Activated T-cell treated with anti-CD3 and anti-CD28 coated beads for 4 hours (primary cell): ENCODE measurements at places on chromosomes 6 and 20.

DNA sequence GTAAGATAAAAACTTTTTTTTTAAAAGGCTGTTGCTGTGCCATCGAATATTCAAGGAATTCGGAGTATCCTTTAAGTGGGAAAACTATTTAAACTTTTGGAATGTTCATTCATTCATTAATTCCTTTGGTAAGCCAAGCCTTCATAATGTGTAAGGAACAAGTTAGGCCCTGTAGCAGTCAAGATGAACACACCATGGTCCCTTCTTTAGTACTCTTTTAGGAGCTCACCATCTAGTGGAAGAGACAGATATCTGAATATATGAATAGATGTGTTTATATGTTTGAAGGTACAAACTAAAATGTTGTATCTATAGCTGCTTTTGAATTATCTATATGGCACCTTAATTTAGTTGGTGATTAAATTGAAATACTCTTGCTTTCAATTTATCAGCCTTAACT, 5.8 kb downstream of the SPO11 start:
- DNase-seq: no peak

- no peak for DNase-seq
These were observed 23.7 kb downstream of the POM121L2 start for GRCh38 chr6:27288136-27289044.

DNA sequence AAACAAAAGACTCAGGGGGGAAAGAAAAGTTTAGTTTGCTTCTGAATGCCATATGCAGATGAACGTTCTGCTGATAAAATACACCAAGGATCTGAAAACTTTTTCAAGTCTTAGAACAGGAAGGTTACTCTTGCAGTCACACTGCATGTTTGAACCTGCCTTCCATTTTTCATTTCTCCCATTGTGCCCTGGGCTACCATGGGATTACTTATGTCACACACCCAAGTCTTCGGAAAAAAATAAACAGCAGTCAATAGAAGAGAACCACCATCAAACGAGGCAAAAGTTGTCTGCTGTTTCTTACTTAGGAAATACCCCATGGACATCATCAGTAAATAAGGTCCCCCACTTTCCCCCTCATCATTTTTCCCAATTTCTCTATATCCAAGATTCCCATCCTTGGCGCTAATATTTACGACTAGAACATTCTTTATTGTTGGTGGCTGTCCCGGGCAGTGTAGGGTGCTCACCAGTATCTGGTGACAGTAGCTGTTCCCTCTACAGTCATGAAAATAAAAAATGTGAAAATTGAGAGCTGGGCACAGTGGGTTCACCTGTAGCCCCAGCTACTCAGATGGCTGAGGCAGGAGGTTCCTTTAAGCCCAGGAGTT, 202.5 kb downstream of the BCAS1 start:
- DNase-seq: no peak

DNA sequence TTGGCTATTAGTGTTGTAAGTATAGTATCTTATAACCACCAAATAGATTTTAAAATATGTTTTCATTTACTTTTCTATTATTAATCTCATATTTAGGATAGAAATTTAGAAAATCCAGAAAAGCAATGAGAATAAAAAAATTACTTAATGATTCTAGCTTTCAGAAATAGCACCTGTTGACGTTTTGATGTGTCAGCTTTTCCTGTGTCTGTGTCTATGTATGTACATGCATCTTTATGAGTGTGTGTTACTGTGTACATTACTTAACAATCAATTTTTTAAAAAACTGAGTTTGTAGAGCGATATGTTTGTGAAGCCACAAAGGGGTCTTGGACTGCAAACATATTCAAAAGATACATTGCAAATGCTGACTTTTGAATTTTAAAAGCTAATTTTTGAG, 526.9 kb downstream of the BCKDHB start:
- DNase-seq: no peak

DNA sequence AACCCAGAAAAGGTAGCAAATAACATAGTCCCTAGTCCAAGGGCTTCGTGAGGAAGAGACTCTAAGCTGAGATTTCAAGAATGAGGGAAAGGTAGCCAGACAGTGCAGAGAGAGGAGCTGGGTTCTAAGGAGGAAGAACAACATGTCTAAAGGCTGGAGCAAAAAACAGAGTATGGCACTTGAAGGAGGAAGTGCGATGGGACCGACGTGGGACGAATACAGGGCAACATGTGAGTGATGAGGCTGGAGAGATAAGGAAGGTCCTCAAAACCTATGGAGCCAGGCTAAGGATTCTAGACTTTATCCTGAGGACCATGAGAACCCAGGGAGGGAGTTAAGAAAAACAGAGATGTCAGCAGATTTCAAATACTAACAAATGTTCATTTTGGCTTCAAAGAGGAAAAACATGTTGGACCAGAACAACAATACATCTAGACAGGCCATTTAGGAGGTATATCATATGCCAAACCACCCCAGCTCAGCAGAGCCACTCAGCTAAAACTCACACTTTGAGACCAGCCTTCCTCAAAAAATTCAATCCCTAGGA, 17.5 kb downstream of the ATXN1 start:
- DNase-seq: no peak

GRCh38 chr6:164996838-164997237, 312.6 kb downstream of the C6orf118 start:
- DNase-seq: no peak

- DNase-seq: no peak
These were observed 95.0 kb downstream of the ATRN start for GRCh38 chr20:3565851-3566250.

DNA sequence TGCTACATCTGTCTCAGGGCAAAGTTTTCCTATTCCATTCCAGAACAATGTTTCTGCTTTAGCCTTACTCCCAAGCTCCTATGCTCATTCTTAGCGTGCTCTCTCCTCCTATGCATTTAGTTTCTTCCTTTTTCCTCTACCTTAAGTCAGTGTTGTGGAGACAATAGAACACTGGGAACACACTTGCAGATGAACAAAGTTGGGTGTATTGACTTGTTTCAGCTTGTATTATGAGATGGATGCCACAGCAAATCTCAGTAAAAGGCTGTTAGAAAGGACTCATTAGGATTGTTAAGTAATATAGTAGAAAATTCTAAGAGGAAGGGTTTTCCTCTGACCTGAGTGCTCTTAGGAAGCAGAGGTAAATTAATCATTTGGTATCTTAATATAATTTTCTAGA, 48.4 kb downstream of the BMP5 start:
- DNase-seq: no peak

GRCh38 chr20:40080041-40080652, 608.9 kb downstream of the MAFB start:
- no peak for DNase-seq

GRCh38 chr20:44033344-44033743, 118.7 kb downstream of the TOX2 start:
- DNase-seq: no peak
